Fibroblast of lung (primary cell): ENCODE measurements at places on chromosomes 12 and 14. TPM values are rescaled to one million over a fixed set of nuclear protein-coding genes. Genes with fewer than 3 reads are reported as not detected.

The HOTAIR gene
- not detected in 2 replicates for total RNA-seq

The BHLHE41 gene
- total RNA-seq, result 0.51 and 2.3 TPM in 2 replicates

The PNP gene
- 4.4 and 6.9 TPM in 2 replicates for total RNA-seq

The FGD6 gene
- 3.3 and 5.6 TPM in 2 replicates for total RNA-seq
